ENCODE measurements at places on chromosomes 5 and 9. TPM values are rescaled to one million over a fixed set of nuclear protein-coding genes. Genes with fewer than 3 reads are reported as not detected.

ZNF483 gene
- 18.5 TPM for total RNA-seq

STKLD1 gene
- 1.3 TPM for total RNA-seq

IL9 gene
- total RNA-seq, result not detected

DND1 gene
- 3.7 TPM for total RNA-seq

Data from naive thymus-derived CD8-positive, alpha-beta T cell (primary cell).